ENCODE measurements at places on chromosomes 11 and 22. TPM values are rescaled to one million over a fixed set of nuclear protein-coding genes. Genes with fewer than 3 reads are reported as not detected.

GRCh38 chr11:109697140-109697843, 275.3 kb downstream of the C11orf87 start:
- peak; percentile 35 for DNase-seq

RTN4R gene
- polyA plus RNA-seq: 0.39 TPM

- no peak for DNase-seq
These were observed 22.8 kb downstream of the STIM1 start for GRCh38 chr11:3878258-3878584.

- no peak for DNase-seq
These were observed 122.2 kb downstream of the C11orf58 start for GRCh38 chr11:16860617-16861016.

NAALAD2 gene
- polyA plus RNA-seq: 0.74 TPM

- no peak for DNase-seq
These were observed 157.6 kb upstream of the BLID start for GRCh38 chr11:122273476-122274191.

- DNase-seq: no peak
These were observed 837 bp upstream of the BID start for GRCh38 chr22:17774926-17775685.

DNA sequence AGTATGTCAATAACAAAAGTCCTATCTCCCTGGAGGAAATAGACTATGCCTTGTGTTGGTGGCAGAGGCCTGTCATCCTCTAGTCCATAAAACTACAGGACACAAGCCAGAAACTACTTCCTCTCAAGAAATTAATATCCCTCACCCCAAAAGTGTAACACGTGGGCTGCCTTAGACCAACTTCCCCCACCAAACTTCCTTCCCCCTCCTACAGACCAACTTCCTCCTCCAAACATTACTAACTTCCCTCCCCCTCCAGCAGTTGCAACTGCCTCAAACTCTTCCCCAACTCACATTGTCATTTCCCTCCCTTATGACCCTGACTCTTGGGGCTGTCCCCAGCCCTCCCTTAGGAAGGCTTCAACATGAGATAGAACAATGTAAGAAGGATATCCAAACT, 6.3 kb downstream of the OR52K2 start:
- DNase-seq: no peak

- peak; percentile 56 for DNase-seq
These were observed 7.6 kb downstream of the KLHL35 start for GRCh38 chr11:75425422-75425821.

GRCh38 chr22:41302021-41302767, 869 bp downstream of the ZC3H7B start:
- peak; percentile 80 for DNase-seq

GNG3 gene
- 0.16 TPM for polyA plus RNA-seq

- peak; percentile 54 for DNase-seq
These were observed 27.9 kb downstream of the YPEL1 start for GRCh38 chr22:21707677-21708076.

DNA sequence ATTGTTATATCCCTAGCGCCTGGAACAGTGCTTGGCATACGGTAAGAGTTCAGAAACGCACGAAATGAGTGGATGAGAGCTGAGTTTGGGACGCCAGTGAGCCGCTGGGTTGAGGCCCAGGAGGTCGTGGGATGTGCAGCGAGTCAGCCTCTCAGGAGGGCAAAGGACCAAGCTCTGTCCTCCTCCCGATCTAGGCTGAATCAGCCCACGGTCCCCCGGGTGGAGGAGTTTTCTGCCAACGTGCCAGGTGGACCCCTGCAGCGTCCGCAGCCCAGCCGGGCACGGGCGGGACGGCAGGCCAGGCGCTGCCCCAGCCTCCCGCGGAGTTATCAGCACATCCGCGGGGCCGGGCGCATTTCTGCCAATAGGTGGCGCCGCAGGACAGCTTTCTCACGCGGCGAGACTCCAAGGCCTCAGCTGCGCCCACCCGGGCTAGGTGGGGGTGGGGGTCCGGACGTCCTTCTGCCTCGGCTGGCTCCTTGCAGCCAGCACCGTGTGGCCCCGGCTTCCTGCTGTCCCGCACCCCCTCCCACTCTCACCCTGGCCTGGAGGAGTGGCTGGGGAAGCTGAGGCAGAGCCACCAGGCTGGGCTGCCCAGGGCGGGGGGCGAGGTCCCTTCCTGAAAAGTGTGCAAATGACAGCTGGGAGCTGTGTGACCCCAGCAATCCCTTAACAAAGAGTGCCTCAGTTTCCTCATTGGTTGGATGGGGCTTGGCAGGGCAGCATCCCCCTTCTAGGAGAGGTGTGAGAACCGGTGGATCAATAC, 2.2 kb upstream of the RPS19BP1 start:
- peak; percentile 83 for DNase-seq

- no peak for DNase-seq
These were observed 18.4 kb upstream of the TAB1 start for GRCh38 chr22:39381009-39381755.

DNA sequence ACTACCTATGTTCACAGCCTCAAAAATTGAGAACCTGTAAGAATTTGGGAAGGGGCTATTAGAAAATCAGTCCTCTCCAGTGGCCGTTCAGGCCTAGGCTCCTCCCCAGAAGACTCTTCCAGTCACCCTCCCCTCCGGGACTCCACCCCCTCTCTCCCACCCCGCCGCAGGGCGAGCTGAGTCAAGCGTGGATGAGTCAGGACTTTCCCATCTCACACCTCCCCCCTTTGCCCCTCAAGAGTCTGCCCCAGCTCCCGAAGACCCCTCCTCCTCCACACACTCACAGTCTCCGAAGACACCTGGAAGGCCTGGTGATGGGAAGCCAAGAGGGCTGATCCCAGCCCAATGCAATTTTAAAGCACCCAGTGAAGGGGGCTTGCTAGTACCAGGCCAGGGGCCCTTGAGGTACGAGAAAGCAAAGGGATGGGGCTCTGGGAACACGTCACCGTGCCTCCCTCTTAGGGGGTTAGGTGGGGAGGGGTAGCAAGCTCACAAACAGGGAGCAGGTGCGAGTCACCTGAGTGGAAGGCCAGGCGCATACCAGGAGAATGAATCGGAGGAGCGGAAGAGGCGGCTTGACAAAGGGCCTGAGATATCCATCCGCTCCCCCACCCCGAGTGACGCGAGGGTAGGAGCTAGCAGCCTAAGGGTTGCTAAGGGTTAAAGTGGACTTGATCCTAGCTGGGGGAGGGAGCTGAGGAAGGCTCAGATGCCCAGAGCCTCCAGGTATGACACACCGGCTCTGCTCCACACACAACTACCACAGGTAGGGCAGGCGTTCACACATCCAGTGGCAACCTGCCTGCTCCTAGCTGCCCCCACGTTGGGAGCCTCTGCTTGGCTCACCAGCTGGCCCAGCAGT, 13.6 kb downstream of the BCL9L start:
- no peak for DNase-seq

- DNase-seq: no peak
These were observed 7.6 kb upstream of the MCM5 start for GRCh38 chr22:35392357-35392756.

MRGPRE gene
- polyA plus RNA-seq: not detected

DNA sequence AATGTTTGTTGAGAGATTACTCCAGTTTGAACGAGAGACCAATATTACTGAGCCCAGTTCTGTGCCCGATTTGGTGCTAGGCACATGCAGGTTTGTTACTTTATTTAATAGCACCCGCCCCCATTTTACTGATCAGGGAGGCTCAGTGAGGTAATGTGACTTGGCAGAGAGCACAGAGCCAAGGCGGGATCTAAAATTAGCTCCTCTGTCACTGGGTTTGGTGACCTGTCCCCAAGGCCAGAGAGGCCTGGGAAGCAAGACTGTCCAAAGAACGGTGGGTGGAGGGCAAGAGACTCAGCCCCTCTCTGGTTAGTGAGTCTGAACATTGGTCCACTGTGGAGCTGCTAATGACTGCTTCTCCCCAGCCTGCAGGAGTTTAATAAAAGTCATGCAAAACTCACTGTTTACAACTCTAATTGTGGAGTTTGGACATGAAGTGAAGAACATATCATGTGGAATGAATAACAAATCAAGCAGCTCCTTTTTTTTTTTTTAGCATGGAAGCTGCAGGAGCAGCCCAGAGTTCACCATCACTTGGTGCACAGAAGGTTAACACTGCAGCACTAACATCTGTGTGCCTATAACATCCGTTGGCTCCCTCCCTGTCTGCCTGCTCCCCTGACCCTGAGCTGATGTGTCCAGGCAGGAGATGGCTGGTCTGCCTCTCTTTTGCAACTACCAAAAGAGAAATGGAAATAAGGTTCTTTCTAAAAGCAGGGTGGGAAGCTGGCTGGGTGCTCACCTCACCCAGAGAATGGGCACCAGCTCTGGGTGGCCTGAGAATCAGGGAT, 39.0 kb downstream of the CSNK2A3 start:
- no peak for DNase-seq

DNA sequence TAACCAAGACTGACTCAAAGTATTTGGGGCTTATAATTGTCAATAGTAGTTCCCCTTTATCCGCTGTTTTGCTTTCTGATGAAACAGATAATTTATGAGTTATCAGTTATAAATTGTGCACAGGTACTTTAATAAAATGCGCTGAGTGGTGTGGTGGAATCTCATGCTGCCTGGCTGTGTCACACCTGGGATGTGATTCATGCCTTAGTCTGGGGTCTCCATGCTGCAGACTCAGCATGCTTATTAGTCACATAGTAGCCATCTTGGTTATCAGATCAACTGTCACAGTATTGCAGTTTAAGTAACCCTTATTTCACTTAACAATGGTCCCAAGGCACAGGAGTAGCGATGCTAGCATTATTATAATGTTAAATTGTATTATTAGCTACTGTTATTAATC, 995.2 kb downstream of the NTM start:
- DNase-seq: no peak

DEUP1 gene
- not detected for polyA plus RNA-seq

PRR33 gene
- not detected for polyA plus RNA-seq

Measured in SK-N-SH (cell line).